Lower lobe of right lung (tissue), 2 donors: ENCODE measurements at places on chromosomes 3 and 15. TPM values are rescaled to one million over a fixed set of nuclear protein-coding genes. Genes with fewer than 3 reads are reported as not detected.
A peak's percentile ranks its signal among the peaks of the same experiment; 100 is the strongest.

Gene C3orf70
- total RNA-seq, result 3.2 TPM

DNA sequence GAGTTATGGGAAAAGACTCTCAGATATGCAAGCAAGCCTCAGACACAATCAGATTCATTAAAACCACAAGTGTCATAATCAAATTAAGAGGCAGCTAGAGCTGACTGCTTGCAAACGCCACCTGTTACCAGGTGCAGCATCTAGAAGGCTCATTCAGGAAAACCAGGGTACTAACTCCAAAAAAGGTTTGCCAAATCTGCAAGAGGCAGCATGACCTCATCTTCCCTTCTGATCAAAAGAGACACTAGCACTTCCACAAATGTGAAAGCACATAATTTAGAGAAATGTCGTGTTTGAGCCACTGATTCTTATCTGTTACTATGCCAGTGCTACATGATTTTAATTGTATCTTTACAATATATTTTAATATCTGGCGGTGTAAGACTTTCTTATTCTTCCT lies 123.3 kb upstream of the NANOGP8 start:
- H3K27me3 ChIP-seq, result no peaks in the 10 kb centered on the region
- no peaks in the 10 kb centered on the region for H3K4me1 ChIP-seq
- no peak overlapping the region for H3K4me3 ChIP-seq
- no peak for DNase-seq
- H3K27ac ChIP-seq, result no peak overlapping the region

- DNase-seq, result no peak
- H3K27me3 ChIP-seq, result no peaks in the 10 kb centered on the region
- no peaks in the 10 kb centered on the region for H3K36me3 ChIP-seq
- H3K27ac ChIP-seq, result no peak overlapping the region
- H3K4me3 ChIP-seq, result no peak overlapping the region
Observed at GRCh38 chr15:58203537-58203936, 65.4 kb downstream of the AQP9 start.

- no peaks in the 10 kb centered on the region for H3K27me3 ChIP-seq
- DNase-seq, result no peak
- H3K4me3 ChIP-seq, result no peak overlapping the region
- no peaks in the 10 kb centered on the region for H3K36me3 ChIP-seq
- H3K4me1 ChIP-seq, result no peaks in the 10 kb centered on the region
- H3K27ac ChIP-seq, result no peak overlapping the region
Observed at GRCh38 chr3:133112666-133113065, 74.5 kb downstream of the TMEM108 start.

- no peak overlapping the region for H3K4me3 ChIP-seq
- no peaks in the 10 kb centered on the region for H3K27me3 ChIP-seq
- H3K36me3 ChIP-seq, result peaks cover 57% of the 10 kb centered on the region
Observed at GRCh38 chr15:41263891-41264351, 32.9 kb downstream of the CHP1 start.

- H3K4me1 ChIP-seq, result peaks cover 6% of the 10 kb centered on the region
- no peak overlapping the region for H3K27ac ChIP-seq
- DNase-seq, result no peak
- H3K4me3 ChIP-seq, result no peak overlapping the region
- H3K27me3 ChIP-seq, result no peaks in the 10 kb centered on the region
Observed at GRCh38 chr15:96042734-96043224, 287.7 kb upstream of the NR2F2 start.

- no peaks in the 10 kb centered on the region for H3K27me3 ChIP-seq
- peaks cover 17% of the 10 kb centered on the region for H3K4me1 ChIP-seq
- peak overlapping the region; percentile 81 for H3K27ac ChIP-seq
- no peak for DNase-seq
Observed at GRCh38 chr15:42456531-42456930, 34.4 kb downstream of the ZNF106 start.

Gene WDR53
- 9.5 TPM for total RNA-seq

GRCh38 chr3:172607305-172608121 lies 84.3 kb upstream of the TNFSF10 start:
- no peaks in the 10 kb centered on the region for H3K36me3 ChIP-seq
- DNase-seq, result no peak
- H3K4me1 ChIP-seq, result peaks cover 11% of the 10 kb centered on the region
- H3K27ac ChIP-seq, result peak overlapping the region; percentile 28
- no peaks in the 10 kb centered on the region for H3K27me3 ChIP-seq

DNA sequence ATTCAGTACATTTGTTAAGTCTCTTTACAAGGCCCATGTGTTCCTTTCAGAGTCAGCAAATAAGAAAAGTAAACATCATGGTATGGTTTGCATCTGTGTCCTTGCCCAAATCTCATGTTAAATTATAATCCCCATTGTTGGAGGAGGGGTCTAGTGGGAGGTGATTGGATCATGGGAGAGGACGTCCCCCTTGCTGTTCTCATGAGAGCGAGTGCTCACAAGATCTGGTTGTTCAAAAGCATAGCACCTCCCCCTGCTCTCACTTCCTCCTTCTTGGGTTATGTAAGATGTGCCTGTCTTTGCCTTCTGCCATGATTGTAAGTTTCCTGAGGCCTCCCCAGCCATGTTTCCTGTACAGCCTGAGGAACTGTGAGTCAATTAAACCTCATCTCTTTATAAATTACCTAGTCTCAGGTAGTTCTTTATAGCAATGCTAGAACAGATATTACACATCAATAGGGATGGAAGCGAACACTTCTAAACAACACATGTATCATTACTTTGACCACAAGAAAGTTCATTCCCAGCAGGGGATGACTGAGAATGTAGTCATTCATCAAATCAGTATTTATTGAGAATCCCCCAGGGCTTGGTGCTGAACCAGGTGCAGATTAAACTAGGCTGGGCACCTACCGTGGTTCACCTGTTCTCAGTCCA lies 4.1 kb downstream of the EFCAB12 start:
- no peaks in the 10 kb centered on the region for H3K36me3 ChIP-seq
- DNase-seq, result no peak
